ENCODE measurements at places on chromosomes 5 and 9.

GRCh38 chr5:167658889-167659288 is 632.6 kb upstream of the WWC1 start:
- DNase-seq, result no peak

DNA sequence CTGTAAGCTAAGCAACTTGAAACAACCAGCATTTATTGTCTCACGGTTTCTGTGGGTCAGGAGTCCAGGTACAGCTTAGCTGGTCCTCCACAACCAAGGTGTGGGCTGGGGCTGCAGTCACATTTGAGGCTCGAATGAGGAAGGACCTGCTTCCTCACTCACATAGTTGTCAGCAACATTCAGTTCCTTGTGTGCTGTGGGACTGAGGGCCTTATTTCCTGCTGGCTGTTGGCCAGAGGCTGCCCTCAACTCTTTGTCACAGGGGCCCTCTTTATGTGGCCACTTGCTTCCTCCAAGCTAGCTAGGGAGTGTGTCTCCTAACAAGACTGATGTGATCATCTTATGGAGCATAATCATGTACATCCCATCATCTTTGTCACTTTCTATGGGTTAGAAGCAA is 29.2 kb upstream of the SEMA4D start:
- no peak for DNase-seq

- DNase-seq, result no peak
Measured at GRCh38 chr9:128244837-128245231, 31.0 kb downstream of the GOLGA2 start.

- no peak for DNase-seq
Measured at GRCh38 chr9:36401897-36402480, 1.9 kb upstream of the RNF38 start.

DNA sequence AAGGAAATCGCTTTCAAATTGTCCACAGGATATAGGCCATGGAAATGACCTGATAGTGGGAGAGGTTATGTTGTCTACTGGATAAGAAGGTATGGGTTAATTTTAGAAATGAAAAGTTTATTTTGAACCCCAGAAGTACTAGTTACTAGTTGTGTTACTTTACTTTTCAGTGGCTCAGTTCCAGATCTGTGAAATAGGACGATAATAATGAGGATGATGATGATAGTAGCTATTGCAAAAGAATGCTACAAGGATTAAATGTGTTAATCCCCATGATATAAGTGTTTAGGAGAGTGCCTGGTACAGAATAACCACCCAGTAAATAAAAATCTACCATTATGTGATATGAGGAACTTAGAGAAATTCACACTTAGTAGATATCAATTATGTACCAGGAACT is 120.8 kb downstream of the PDE4D start:
- no peak for DNase-seq

- no peak for DNase-seq
Measured at GRCh38 chr9:89993678-89994630, 389.1 kb downstream of the GADD45G start.

DNA sequence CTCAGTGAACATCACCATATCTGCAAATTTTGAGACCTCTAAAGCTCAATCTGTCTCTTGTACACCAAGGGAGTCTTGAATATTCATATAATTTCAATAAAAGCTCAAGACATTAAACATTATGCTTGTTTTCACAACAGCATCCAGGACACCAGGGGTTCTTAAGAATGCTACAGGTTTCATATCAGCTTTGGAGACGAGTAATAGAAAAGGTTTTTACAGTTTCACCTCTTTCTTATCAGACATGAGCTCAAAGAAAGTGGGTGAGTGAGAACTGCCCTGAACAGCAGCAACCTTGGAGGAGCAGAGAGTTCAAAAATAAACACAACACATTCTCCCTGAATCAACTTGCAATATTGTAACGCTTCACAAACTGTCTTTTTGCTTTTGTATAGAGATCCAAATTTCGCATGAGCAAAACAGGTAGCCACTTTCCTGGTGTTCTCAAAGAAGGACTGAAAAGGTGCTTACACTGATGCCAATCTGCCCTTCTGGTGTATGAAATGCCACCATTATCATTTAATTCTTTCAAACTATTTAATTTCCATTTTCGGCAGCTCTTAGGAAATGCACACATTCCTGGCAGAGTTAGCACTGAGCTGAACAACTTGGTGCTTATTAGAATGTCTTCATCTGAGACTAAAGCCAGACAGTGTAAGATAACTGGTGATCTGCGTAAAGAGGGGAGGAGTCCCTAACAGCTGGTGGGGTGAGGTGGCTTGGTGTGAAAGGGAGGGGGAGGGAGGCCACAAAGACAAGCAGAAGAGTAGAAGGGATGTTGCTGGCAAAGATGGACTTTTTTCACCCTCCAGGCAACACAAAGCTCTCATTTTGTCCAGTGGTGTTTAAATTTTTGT is 535.3 kb downstream of the PDE4D start:
- no peak for DNase-seq

DNA sequence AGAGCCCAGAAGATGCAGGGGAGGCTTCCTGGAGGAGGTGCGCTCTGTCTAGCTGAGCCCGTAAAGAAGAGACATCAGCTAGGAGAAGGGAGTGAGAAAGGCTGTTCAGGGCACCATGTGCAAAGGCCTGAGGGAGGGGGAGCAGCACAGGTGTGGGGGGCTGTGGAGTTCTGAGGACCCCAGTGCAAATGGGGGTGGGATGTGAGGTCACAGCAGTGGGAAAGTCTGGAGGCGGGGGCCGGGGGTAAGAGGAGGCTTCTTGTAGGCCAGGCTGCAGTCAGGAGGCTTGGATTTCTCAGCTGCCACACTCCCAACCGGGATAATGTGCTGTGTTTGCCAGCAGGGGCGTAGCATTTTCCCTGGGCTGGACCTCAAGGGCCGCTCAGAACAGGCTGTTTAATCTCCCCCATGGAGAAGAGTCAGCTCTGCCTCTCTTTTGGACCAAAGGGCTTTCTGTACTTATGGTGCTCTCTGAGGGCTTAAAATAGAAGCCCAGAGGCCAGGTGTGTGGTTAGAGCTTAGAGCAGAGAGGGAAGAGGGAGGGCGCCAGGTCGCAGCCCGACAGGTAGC is 5.7 kb downstream of the NEURL1B start:
- DNase-seq, result no peak

DNA sequence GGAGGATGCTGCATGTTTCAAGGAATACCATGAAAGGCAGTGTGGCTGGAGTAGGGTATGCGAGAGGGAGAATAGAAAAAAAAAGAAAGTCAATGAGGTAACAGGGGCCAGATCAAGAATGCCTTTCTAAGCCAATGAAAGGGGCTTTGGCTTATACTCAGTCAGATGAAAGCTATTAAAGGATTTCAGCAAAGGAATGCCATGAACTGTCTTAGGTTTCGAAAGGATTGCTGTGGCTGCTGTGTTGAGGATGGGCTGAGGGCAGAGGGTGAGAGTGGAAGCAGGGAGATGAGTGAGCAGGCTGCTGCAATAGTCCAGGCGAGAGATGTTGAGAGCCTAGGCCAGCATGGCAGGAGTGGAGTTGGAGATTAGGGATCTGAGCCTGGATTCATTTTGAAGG is 135.4 kb upstream of the CKMT2 start:
- DNase-seq, result no peak

Data from CD4-positive, alpha-beta T cell treated with Interleukin-6 at 100 ng/mL for 8 hours (primary cell).